ENCODE measurements at places on chromosomes 4 and X. TPM values are rescaled to one million over a fixed set of nuclear protein-coding genes. Genes with fewer than 3 reads are reported as not detected.

- DNase-seq: no peak
Measured at GRCh38 chrX:115652221-115652620, 91.2 kb downstream of the PLS3 start.

GRCh38 chr4:185896817-185897488 lies 85.0 kb upstream of the SORBS2 start:
- no peak for DNase-seq

DNA sequence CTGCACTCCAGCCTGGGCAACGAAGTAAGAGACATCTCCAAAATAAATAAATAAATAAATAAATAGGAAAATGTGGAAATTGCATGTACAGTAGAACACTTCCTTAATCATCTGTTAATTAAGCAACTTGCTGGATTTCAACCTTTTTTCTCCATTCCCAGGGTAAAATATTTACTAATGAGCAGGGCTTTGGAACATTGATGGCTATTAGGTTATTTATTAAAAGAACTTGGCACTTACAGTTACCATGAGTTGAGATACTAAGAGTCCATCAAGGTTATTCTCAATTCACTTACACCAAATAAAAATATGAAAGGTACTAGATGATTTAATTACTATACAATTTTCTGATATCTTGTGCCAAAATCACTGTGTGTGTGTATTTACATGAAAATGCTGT lies 607.1 kb downstream of the PCDH18 start:
- DNase-seq: no peak

DNA sequence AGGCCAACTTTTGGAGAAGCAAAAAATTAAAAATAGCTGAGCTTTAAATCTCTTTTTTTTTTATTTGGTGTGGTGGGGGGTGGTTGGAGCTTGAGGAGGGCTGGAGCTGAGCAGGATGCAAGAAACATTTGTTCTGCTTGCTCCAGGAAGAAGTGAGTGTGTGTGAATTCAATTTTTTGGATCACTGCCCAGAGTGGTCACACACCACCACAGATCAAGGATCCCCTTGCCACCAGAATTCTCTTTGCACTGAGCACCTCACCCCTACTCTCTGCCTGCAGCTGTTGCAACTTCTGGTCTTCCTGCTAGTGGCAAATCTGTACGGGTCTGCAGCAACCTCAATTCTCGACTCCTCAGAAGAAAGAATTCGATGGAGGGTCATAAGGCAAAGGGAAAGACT lies 19.9 kb upstream of the PLP1 start:
- no peak for DNase-seq

GRCh38 chr4:107999932-108000539 lies 10.3 kb downstream of the HADH start:
- no peak for DNase-seq

DNA sequence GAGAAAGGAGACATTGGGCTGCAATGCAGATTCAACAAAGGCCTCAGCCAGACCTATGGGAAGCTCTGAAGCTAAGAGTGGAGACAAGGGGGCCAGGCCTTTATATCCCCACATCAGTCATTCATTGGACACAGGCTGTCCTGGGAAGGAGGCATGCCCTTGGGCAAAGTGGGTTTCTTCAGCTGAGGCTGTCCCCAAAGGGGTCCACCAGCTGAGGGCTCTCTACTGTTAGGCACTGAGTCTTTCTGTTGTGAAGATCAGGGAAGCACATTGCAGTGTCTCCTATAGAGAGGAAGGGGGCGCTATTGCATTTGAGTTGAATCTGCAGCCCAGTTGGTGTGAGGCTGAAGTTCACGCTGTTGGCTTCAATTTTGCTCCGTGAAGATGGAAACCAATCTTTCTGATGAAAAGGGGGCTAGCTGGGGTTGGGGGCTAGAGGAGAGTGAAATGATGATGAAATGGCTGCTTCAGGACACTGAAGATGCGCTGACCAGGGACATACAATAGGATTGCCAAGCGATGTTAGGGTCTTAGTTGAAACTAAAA lies 48.0 kb downstream of the SLC25A5 start:
- DNase-seq: no peak

GRCh38 chr4:174316546-174316945 lies 32.8 kb downstream of the CEP44 start:
- DNase-seq: no peak

DNA sequence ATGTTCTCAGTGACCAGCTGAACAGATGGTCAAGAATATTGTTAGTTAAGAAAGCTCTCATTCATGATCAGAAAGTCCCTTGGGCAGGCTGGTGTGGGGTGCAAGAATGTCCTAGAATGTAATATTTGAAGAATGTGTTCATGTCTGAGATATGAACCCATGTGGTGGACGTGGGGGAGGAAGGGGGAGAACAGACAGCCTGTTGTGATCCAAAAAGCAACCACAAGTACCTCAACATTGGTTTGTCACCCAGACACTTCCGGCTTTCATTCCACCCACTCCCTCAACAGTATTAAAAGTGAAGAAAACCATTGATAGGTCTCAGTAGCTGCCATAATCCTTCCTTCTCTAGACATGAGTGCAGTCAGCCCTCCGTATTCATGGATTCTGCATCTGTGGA lies 82.2 kb downstream of the MAML3 start:
- no peak for DNase-seq

DNA sequence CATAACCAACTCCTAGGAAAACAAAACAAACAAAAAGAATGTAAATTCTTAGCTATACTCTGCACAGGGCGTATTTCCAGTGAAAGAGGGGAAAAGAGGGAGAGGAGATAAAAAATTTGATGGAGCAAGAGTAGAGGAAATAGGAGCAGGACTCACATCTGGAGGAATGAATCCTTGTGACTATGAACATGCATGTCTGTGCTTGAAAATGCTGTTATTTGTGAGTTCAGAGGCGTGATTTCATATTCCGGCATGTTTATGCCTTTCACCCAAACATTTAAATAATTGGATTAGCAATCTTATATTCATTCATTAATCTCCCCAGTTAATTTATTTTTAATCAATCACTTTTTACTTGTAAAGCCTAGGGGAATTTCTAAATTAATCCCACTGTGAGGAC lies 11.2 kb upstream of the NUDT11 start:
- no peak for DNase-seq

- DNase-seq: no peak
Measured at GRCh38 chrX:39850630-39851152, 247.1 kb downstream of the BCOR start.

DNA sequence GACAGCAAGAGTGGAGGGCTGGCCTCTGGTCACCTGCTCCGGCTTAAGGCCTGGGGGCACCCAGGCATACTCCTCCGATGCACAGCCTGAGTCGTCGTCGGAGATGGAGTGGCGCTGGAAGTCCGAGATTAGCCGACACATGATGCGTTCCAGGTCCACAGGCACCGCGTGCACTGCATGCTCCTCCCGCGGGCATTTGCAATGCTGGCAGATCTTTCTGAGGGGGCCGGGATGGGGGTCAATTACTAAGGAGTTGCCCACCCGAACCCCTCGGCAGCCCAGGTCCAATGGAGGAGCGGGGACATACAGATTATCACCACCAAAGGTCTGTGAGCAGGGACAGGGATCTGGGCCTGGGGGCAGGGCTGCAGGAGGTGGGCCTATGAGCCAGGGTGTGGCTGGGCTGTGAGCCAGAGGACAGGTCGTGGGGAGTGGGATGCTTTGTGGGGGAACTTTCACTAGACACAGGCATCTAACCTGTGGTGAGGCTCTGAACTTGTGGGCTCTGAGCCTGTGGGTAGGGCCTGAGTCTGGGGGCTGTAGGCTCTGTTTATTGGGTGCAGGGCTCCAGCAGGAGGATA lies 2.4 kb downstream of the PRICKLE3 start:
- peak; percentile 86 for DNase-seq

DNA sequence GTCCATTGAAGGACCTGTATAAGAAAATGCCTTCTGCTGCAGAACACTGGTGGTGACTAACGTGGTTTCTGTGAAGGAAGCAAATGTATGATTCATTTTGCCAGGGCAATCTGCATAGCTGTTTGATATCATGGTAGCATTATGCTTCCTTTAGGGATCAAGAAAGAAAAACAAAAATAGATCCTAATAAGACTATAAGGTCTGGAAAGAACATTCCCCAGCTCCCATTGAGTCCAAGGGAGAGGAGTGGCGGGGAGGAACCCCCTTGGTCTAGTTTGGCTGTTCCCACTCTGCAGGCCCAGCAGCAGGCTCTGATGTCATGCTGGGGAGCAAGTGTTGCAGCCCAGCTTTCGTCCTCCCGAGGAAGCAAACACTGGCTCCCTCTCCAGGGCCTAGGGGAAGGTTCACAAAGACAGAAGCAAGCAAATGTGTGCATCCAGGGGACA lies 154.5 kb upstream of the GALNT7 start:
- no peak for DNase-seq

GRCh38 chr4:168587411-168588125 lies 90.7 kb downstream of the PALLD start:
- no peak for DNase-seq

DNA sequence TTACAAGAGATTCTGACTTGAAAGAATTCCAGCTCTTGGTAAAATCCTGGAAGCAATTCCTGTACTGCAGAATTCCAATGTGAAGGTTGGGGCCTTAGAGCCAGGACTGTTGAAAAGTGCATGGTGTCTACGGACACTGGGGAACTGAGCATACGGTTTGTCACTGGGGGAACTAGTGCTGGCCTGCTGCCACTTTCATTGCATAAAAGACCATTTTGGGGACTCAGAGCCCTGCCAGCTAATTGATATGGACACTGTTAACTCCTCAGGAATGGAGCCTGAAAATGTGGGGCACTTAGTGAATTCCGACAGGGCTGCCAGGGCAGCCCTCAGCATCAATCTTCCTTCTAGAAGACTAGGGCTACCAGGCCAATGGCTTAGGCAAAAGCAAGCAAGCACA lies 55.9 kb downstream of the AMOT start:
- no peak for DNase-seq

DNA sequence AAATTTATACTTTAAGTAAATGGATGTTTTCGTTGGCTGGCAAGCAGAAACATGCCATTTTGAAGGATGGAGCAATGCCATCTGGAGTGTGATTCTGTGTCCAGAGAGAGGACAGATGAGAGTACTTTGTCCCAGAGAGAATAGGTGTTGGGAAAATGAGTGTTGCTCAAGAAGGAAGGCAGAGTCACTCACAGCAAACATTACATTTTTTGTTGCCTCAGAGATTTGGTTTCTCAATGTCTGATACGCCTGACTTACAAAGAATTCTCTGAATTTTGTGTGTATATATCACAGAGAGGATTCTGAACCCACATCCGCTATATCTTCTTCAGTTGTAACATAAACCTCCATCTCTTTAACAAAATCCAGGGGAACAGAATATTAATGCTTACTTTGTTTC lies 102.8 kb upstream of the PCDH18 start:
- DNase-seq: no peak

The C4orf46 gene
- 8.6 TPM for total RNA-seq

The OTC gene
- total RNA-seq: not detected

The NSG1 gene
- not detected for total RNA-seq

The MAGEA9B gene
- total RNA-seq: not detected

The RASSF6 gene
- not detected for total RNA-seq

The DIPK2B gene
- total RNA-seq: not detected

The DCLK2 gene
- 20.0 TPM for total RNA-seq
